ENCODE measurements at places on chromosomes 4 and X. TPM values are rescaled to one million over a fixed set of nuclear protein-coding genes. Genes with fewer than 3 reads are reported as not detected.

- DNase-seq, result no peak
Observed at GRCh38 chrX:138711399-138712347, at the start of gene FGF13. Gene FGF13 (minus strand): TSS chrX:138711717. CDS start chrX:138711003, 714 bp downstream.

DNA sequence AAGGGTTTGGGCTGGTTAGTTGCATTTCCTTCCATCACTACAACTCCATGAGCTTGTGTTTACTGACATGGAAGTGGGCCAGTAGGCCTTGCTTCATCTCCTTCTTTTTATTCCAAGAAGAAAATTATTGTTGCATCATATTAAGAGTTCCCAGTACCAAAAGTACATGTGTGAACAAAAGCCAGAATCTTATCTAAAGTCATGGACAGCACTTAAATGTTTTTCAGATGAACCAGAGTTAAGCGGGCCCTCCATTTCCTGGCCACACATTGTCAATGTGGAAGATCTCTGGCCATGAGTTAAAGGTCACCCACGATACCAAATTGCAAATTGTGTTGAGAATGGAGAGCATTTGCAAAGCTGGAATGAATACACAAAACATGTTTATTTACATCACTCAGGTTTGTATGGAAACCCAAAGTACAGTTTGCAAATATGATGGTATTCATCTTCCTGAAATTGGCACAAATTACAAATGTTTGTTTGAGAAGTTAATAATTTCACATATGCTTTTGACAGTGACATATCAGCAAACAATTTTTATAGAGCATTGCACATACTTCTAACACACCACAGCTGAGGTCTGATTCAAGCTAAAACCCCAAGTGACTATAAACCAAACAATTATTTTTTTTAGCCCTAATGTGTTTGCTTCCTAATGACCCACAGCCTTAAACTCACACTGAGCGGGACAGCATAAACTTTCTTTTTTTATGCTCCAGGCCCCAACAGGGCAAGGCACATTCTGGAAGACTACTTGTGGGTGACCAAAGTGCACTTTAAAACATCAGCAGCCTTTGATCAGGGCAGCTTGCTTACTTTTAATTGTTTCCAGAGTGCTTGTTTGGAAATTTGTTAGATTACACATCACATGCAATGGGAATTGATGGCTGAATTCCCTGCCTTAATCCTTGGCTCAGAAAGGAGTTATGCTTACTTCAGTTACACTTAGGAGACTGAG lies 502.9 kb upstream of the SLIT2 start:
- no peak for DNase-seq

The HTN1 gene
- total RNA-seq, result not detected

DNA sequence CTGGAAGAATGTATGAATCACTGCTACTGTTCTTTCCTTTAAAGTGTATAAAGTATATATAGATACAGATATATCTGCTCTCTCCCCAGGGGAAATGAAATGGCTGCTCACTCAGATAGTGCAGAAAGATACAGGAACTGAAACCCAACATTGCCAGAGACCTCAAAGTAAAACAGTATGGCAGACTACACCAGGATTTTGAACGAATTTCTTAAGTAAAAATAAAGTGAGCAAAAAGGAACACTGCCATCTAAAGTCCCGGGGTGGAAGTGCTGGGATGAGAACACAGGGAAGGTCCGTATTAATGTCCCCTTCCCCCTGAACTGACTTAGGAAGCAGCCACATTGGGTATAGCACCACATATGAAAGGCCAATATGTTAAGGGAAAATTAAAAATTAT lies 93.4 kb downstream of the TMA16 start:
- no peak for DNase-seq

Measured in hematopoietic multipotent progenitor cell (in vitro differentiated cells).